Lung (tissue), 17 donors: ENCODE measurements at places on chromosomes 12 and 14.

GRCh38 chr12:112419297-112420133 lies 768 bp downstream of the PTPN11 start:
- DNase-seq = peak; percentile 74

DNA sequence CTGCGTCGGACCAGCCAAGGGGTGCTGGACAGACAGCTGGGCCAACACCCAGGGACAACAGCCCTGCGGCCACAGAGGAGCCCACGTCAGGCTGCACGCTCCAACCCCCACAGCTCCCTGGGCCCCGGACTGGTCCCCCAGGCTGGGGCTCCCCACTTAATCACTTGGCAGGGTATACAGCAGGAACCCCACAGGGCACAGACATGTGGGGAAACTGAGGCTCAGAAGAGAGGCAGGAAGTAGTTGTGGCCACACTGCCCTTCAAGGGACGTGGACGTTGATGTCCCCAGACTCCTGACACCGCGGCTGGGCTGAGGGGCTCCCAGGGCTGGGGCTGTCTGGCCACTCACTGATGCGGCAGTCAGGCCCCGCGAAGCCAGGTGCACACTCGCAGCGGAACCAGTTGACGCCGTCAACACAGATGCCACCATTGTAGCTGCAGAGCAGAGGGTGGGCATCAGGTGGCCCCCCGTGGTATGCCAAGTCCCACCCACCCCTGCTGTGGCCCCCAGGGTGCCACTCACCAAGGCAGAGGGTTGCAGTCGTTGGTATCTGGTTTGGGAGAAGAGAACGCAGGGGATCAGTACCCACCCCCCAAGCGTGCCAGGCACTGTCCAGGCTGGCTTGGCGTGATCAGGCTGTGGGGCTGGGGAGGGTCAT lies 21.5 kb downstream of the JAG2 start:
- no peak for DNase-seq

DNA sequence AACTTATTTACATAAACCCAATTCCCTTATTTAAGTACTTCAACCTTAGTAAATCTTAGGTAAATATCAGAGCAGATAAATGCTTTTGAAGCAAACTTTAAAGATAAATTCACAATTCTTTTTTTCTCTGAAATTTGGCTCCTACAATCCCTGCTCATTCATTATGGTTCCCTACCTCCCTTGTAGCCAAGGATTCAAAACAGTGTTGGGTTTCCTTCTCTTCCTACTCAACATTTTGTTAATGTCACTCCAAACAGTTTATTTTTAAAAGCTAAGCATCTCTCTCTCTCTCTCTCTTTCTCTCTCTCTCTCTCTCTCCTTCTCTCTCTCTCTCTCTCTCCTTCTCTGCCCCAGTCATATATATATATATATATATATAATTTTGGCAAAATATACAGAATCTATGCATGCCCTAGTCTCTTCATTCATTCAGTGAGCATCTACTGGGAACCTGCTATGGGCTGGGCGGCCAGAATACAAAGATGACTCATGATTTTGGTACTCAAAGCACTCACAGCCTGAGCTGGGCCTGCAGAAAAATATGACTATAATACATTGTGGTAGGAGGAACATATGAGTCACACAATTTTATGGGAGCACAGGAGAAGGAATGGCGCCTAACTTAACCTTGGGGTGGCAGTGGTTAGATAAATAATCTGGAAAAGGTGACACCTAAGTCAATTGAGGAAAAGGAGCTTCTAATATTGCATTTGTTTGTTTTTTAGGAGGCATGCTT lies 123.7 kb upstream of the DHRS4 start:
- no peak for DNase-seq

GRCh38 chr14:90788031-90788430 lies 28.2 kb downstream of the TTC7B start:
- DNase-seq = no peak

GRCh38 chr12:67268335-67268895 lies 743 bp upstream of the CAND1 start:
- peak; percentile 99 for DNase-seq

DNA sequence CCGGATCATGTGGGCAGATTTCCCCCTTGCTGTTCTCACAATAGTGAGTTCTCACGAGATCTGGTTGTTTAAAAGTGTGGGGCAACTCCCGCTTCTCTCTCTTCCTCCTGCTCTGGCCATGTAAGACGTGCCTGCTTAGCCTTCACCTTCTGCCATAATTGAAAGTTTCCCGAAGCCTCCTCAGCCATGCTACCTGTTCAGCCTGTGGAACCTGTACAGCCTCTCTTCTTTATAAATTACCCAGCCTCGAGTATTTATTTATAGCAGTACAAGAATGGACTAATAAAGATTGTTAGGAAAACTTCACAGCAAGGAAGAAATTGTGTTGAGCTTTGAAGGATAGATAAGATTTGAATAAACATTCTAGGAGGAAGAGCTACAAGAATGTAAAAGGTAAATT lies 52.1 kb downstream of the KDM5A start:
- DNase-seq = no peak

- DNase-seq = peak; percentile 49
Observed at GRCh38 chr12:89166525-89166934, 185.8 kb downstream of the DUSP6 start.

- DNase-seq = no peak
Observed at GRCh38 chr14:30251017-30251416, 307.9 kb upstream of the G2E3 start.

DNA sequence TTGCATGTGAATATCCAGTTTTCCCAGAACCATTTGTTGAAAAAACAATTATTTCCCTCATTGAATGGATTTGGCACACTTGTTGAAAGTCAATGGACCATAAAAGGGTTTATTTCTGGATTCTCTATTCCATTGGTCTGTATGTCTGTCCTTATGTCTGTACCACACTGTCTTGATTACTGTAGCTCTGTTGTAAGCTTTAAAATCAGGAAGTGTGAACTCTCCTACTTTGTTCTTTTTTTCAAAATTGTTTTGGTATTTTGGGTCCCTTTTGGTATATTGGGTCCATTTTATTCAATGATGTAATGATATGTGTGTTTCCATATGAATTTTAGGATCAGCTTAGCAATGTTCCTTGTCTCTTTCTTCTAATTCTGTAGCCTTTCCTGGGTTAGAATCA lies 64.8 kb downstream of the PPP2R5C start:
- no peak for DNase-seq

GRCh38 chr12:65637774-65638173 lies 186.5 kb upstream of the HMGA2 start:
- peak; percentile 8 for DNase-seq

GRCh38 chr14:36517242-36518030 lies 2.6 kb downstream of the NKX2-1 start:
- peak; percentile 7 for DNase-seq

GRCh38 chr12:124881123-124881522 lies 17.5 kb upstream of the SCARB1 start:
- no peak for DNase-seq

DNA sequence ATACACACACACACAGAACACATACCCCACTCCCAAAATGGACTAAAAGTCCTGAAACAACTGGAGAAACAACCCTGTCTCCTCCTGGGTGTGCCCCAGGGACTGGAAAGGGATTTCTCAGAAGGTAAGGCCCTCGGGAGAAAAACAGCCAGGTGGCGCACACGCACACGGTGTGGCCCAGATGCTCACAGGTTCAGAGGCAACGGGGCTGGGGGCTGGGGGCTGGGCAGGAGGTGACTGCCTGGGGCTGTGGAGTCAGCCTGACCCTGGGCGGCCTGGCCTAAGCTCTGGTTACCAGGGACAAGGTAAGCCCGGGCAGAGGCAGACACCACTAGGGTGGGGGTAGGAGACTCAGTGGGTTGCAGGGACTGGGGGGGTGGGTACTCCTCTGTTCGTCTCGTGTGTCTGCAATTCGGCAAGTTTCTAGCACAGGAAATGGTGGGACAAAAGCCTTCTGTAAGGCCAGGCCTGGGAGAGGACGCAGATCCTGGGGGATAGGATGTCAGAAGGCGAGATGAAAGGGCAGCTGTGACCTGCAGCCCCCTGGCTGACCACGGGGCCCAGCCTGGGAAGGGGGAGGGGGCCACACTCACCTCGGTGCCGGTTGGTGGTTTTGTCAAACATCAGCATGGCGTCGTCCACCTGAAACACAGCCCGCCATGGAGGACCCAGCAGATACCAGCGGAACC lies 10.4 kb downstream of the MSI1 start:
- no peak for DNase-seq

DNA sequence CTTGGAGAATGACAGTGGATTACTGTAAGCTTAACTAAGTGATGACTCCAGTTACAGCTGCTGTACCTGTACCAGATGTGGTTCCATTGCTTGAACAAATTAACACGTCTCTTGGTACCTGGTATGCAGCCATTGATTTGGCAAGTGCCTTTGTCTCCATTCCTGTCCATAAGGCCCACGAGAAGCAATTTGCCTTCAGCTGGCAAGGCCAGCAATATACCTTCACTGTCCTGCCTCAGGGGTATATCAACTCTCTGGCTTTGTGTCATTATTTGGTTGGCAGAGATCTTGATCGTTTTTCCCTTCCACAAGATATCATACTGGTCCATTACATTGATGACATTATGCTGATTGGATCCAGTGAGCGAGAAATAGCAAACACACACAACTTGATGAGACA lies 29.4 kb upstream of the POP5 start:
- no peak for DNase-seq

DNA sequence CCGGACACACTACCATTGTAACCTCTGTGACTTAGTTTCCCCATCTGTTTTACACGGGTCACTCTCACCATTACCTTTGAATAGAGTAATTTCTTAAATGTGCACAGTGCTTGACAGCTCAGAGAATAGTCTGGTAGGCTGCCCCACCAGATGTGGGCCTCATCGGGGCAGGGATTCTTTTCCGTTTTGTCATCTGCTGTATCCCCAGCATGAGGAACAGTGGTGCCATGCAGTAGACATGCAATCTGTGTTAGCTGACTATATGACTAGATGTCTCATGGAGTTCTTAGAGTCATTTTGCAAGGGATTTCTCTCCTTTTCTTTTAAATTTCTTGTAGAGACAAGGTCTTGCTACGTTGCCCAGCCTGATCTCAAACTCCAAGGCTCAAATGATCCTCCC lies 44.9 kb upstream of the PLEKHG3 start:
- no peak for DNase-seq

DNA sequence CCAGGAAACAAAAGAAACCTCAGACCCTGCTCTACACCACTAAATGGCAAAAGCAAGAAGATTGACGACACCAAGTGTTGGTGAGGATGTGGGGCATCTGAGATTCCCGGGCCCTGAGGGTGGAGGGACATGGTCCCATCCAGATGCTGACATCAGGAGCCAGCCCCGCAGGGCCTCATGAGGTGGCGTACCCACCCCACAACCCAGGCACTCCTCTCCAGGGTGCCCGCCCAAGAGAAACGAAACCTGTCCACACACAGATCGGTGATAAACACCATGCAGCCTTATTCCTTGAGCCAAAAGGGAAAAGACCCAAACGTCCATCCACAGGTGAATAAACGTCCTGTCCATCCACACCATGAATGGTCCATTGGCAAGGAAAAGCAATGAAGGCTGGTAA lies 54.8 kb upstream of the C14orf180 start:
- no peak for DNase-seq

DNA sequence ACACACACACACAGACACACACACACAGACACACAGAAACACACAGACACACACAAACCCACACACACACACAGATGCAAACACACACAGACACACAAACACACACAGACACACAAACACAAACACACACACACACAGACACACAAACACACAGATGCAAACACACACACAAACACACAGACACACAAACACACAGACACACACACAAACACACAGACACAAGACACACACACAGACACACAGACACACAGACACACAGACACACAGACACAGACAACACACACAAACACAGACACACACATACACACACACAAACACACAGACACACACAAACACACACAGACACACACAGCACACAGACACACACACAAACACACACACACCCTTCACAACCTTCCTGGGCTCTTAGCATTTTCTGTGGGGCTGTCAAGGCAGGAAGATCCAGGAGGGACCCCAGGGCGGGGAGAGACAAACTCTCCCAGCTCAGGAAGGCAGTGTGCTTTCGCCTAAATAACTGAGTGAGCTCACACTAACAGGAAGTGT lies 24.2 kb upstream of the INF2 start:
- peak; percentile 54 for DNase-seq

- peak; percentile 75 for DNase-seq
Observed at GRCh38 chr12:26195641-26196420, 458 bp downstream of the SSPN start.

- no peak for DNase-seq
Observed at GRCh38 chr14:35365130-35366055, 39.2 kb downstream of the NFKBIA start.

DNA sequence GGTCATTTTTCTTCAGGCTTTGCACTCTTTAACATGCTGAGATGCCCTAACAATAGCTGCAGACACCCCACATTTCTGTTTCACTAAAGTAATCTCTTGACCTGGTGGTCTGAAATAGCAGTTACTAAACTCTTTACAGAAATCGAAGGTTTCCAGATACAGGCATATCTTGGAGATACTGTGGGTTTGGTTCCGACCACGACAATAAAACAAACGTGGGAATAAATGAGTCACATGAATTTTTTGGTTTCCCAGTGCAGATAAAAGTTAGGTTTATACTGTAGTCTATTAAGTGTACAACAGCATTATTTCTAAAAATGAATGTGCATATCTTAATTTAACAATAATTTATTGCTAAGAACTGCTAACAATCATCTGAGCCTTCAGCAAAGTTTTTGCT lies 208.7 kb downstream of the EGLN3 start:
- DNase-seq = no peak

DNA sequence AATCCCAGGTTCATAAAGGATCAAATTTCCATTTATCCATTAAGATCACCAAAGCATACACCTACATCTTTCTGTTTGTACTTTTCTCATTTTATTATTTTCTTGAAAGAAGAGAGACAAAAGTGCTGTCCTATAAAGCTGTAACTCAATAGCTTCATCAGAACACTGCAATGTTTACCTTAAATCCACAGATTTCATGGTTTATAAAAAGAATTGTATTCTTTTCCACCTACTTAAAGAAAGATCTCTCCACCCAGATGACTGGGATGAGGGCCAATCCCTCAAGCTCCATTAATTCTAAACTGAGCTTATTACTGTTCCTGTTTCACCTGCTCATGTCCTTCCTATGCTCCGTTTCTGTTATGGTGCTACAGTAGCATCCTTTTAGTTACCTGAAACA lies 470.6 kb downstream of the BCAT1 start:
- DNase-seq = no peak
